ENCODE measurements at places on chromosomes 11 and 22. TPM values are rescaled to one million over a fixed set of nuclear protein-coding genes. Genes with fewer than 3 reads are reported as not detected.

GRCh38 chr11:102234779-102235439, 82.4 kb upstream of the BIRC3 start:
- no peak for DNase-seq

DNA sequence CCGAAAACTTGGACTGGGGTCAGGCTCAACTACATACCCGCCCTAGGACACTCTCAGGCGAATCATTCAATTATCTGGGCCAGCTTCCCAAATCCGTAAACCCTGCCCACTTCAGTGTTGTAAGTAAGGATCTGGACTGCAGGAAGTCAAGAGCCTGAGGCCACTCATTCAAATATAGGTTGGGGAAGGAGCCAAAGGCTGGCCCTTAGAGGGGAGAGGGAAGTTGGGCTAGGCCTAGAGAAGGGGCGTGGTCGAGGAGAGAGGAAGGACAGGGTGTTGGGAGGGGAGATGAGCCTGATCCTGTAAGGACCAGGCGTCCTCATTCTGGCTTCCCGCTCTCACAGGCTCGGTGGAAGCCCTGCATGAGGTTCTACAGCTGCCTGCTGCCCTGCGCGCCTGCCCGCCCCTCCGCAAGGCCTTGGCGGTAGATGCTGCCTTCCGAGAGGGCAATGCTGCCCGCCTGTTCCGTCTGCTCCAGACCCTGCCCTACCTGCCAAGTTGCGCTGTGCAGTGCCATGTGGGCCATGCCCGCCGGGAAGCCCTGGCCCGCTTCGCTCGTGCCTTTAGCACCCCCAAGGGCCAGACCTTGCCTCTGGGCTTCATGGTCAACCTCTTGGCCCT, 3.0 kb downstream of the SAC3D1 start:
- DNase-seq: peak; percentile 37

GRCh38 chr11:134861490-134862104, 449.6 kb upstream of the B3GAT1 start:
- no peak for DNase-seq

OR10A2 gene
- not detected for total RNA-seq

ALDH3B1 gene
- total RNA-seq: 14.3 TPM

DNA sequence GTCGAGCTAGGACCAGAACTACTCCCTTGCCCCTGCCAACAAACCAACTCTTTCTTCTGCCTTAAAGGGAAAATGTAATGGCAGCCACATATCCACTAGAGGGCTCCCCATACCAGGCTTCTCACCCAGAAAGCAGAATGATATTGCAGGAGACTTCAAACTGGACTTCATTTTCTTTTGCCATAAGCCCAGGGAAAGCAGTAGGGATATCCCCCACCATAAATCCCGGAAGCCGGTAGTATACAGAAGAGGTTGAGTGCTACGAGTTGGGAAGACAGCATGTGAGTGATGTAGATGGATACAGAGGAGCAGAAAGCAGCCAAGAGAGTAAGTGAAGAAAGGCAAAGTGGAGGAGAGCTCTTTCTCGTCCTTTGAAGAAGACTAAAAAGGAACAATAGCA, 12.1 kb downstream of the PLAAT5 start:
- DNase-seq: peak; percentile 39

AGBL2 gene
- total RNA-seq: 13.5 TPM

OR51B2 gene
- not detected for total RNA-seq

- no peak for DNase-seq
Observed at GRCh38 chr22:38412435-38413084, 42.4 kb downstream of the KCNJ4 start.

- DNase-seq: no peak
Observed at GRCh38 chr22:40422558-40423309, 52.3 kb downstream of the SGSM3 start.

DNA sequence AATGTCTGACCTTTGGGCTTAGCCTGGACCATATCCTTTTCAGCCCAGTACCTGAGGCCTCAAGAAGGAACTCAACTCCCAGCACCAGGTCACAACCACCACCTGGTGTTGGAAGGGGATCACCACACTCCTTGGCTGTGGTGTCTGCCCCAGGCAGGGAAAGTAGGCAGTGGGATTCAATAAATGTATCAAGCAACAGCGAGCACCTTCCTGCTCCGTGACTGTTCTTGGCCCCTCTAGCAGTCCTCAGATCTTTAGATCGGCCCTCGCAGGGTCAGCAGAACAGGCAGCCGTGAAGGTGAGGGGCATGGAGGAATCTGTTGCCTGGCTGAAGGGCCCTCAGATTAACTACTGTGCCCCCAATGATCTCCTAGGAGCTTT, 15.9 kb downstream of the ARFGAP2 start:
- DNase-seq: no peak

NAA40 gene
- 36.0 TPM for total RNA-seq

DNA sequence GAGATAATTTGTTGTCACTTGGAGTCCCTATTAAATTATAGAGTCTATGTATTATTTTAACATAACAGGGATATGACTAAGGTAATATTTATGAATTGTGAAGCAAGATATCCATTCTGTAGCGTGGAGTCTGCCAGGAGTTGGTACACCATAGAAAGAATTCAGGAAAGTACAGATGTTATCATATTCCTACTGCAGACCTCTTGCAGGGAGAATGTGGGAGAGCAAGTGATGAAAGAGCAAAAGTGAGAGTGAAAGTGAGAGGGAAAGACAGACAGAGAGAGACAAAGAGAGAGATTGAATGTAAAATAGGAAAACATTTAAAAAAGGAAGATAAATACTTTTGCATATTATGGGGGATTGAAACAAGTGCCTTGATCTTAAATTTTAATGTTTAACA, 468.8 kb downstream of the CNTN5 start:
- no peak for DNase-seq

GRCh38 chr11:86160541-86161149, 83.9 kb upstream of the EED start:
- no peak for DNase-seq

- peak; percentile 14 for DNase-seq
Observed at GRCh38 chr11:58788355-58789023, 56.0 kb downstream of the GLYATL2 start.

- DNase-seq: no peak
Observed at GRCh38 chr11:122423273-122423672, 232.2 kb upstream of the UBASH3B start.

DNA sequence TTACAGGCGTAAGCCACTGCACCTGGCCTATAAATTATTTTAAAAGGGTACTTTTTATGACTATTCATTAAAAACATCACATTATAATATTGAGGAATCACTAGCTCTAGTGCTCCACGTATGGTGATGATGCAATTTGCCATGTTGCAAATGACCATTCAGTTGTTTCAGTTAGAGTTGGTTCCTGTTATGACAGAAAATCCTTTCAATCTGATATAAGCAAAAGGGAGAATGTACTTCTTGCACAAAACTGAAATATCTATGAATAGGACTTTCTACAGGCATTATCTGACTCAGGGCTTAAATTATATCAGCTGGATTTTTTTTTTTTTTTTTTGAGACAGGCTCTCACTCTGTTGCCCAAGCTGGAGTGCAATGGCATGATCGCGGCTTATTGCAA, 45.6 kb upstream of the RRM1 start:
- DNase-seq: no peak

DNA sequence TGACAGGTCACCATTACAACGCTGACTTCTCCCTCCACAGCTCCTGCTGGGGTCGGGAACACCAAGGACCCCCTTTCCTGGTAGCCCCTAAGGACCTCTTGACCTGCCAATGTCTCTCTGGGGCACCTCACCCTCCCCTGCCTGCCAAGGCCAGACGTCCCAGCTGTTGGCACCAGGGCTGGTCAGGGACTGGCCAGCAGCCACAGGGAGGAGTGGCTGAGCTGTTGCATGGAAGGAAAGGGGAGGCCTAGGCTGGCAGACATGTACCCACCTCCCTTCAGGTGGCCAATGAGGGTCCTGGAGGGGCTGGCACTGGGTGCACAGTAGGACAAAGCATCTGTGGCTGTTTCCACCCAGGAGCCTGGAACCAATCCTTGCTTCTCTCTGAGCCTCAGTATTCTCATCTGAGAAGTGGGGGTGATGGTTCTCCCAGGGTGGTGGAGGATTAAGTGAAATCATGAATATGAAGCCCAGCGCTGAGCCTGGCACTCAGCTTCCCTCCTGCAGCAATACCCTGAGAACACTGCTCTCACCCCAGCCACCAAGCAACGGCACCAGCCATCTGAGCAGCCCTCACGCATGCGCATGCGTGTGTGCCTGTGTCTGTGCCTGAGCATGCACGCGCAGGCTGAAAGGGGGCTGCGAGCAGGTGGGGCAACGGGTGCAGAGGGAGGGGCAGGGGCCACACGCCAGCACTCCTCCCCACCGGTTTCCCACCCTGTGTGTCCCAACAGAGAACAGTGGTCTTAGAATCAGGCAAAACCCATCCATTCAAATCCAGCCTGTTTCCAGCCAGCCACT, 5.9 kb downstream of the KCNJ4 start:
- DNase-seq: no peak

DNA sequence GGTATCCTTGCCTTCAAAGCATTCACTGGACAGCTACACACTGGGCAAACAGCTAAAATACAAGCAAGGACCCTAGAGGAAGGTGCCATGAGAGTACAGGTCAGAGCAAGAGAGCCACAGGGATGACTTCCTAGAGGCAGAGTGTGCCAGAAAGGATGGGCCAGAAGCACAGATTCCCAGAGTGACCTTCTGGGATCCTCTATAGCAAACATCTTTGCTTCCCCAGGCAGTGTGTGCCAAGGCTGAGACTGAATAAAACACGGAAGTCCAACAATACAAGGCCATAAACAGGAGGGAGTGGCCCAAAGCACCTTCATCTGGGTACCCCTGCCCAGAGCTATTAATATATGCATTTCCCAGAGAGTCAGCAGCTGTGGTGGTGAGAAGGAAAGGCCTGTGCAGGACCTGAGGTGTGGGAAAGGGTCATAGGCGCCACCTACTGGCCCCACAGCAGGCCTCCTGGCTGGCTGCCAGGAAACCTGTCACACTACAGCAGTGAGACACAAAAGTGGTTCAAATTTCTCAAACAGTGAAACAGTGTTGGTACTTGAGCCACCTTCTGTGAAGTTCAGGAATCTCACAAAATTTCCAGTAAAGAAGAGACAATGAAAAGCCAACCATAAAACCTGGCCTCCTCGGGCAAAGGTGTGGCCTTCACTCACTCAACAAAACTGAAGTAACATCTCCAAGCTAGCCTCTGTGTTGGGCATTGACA, 20.3 kb downstream of the CLPB start:
- peak; percentile 86 for DNase-seq

- no peak for DNase-seq
Observed at GRCh38 chr11:128689948-128690664, 3.8 kb upstream of the FLI1 start.

DNA sequence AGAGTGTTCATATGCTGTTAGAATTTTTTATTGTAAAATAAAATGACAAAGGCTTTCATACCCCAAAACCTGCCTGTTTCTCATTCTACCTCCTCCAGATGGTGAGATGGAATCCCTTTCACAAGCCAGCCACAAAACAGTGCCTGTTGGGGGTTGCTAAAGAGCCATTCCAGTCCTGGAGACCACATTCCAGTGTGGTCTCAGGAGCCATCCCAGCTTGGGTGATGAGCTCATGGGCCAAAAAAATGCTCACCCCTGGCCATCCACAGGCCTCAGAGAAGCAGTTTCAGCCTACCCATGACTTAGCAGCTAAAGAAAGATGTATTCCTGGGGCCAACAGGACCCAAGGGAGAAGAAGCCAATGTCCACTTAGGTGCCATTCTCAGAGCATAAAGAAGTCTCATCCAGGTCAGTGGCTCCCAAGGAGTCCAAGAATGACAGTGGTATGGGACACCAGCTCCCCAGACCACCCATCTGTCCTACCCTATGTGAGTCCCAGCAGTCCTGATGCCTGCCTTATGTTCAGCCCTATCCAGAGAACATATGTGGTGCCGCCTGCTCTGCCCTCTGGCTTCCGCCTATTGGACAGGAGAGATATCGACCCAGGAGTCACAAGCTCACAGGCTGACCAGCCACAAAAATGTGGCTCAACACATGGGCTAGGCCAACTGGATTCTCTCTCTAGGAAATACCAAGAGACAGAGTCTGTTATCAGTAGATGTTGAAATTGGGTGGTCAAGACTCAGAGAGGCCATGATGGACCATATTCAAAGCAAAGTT, 26.4 kb downstream of the C11orf91 start:
- DNase-seq: no peak

TUBA8 gene
- total RNA-seq: 3.0 TPM

- peak; percentile 42 for DNase-seq
Observed at GRCh38 chr11:63944987-63945386, 6.2 kb downstream of the NAA40 start.

DNA sequence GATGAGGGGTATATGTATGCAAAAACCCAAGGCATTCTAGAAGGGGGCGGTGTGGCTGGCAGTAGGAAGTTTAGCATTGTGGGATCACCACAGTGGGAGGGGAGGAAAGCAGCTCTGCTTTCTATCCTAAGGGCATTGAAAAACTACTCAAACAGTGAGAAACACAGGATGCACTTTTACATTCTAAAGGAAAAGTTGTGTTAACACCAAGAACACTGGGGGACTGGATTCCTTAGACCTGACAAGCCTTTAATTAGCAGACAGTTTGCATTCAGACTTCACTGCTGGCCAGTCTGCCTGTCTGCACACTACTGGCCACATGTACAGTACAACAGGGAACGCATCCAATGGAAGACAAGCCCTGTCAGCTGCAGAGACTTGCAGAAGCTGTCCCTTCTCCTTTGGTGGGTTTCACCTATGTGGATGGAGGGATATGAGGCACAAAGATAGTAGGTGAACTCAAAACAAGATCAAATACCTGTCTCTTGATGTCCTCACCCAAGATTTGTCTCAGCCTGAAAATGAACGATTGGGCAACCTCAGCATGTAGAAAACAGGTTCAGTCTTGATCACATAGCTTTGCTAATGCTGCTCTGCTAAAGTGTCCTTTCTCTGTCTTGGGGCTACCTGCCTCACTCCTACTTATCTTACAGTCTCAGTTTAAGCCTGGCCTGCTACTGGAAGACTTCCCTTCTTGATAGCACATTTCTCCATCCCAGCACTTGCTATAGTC, 64.8 kb downstream of the TENM4 start:
- no peak for DNase-seq

DNA sequence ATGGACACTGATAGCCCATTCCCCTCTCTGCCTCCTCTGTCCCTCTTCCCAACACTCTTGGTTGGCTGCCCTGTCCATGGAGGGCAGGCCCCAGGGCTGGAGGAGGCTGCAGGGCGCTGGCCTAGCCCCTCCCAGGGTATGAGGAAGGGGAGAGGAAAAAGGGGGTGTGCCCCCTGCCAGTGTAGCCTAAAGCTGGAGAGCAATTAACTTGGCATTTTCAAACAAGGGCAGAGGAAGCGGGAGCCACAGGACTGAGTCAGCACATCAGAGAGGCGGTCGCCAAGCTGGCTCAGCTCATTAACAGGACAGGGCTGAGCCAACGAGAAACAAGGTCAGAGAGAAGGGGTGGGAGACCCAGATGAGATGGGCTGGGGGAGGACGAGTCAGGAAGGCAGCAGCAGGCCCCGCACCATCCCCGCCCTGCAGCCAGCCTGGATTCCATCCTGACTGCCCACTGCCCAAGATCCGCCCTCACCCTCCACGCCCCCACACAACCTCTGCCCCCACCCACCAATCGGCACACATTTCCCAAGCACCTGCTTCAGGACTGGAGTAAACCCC, 76.3 kb downstream of the BUD13 start:
- DNase-seq: no peak

UPK2 gene
- total RNA-seq: not detected

GRCh38 chr11:31160504-31161422, 208.8 kb downstream of the DCDC1 start:
- no peak for DNase-seq

RNF215 gene
- total RNA-seq: 65.5 TPM

Data from transverse colon (tissue), 4 donors.